Breast epithelium (tissue), 4 donors: ENCODE measurements at places on chromosomes 7 and 10. TPM values are rescaled to one million over a fixed set of nuclear protein-coding genes. Genes with fewer than 3 reads are reported as not detected.

DNA sequence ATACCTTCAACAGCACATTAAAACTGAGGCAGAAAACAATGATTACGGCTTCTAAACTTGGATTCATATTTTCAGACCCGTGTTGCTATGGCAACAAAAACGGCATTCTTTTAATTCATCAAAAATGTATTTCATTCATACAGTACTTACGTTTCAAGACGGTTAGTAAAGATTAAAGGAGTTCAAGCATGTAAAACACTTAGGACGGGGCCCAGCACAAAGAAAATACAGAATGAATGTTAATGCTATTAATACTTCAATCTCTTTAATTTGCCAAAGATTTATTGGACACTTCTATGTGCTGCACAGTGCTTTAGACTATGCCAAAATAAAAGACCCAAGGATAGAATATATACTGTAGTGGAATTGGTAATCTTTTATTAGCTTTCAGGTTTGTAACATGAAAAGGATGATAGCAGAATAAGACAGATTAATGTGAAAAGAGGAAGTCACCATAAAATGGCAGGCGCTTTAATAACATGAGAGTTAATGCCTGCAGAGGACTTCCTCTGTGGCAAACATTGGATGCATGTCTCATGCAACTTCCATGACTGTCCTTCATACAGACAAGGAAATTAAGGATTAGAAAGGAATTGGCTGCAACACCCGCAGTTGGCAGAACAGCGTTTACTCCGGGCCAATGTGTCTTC lies 201.6 kb upstream of the KLF6 start:
- DNase-seq: no peak

DNA sequence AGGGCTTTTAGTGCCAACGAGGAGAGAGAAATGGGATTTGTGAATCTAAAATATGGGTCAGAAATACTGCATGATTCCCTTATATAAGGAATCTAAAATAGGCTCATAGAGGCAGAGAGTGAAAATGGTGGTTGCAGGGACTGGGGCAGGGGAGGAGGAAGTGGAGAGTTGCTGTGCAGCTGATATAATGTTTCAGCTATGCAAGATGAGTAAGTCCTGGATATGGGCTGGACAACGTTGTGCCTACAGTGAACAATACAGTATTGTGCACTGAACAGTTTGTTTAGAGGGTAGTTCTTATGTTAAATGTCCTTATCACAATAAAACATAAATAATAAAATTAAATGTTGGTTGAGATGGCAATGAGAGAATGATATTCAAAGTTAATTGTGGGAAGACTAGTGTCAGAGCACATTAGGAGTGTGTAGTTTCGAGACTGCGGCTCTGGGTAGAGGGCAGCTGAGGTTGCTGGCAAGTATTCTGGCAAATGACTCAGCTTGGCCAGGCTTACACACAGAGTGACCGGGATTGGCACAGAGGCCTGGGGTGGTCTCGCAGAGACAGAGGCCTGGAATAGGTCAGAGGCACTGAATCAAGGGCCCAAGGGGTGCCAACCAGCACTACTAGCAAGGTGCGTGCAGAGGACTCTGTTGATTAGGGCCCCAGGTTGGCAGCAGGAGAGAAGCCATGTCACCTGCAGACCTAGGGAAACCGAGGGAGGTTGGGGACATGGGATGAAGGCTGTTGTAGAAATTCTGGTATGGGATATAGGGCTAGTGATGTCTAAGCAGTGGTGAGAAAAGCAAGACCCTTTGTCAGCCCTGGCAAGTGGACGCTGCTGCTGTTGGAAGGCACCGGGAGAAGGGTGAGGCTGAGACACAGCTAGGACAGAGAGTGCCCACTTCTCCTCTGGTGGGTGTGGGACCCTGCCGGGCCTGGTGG lies 2.8 kb upstream of the DEPP1 start:
- DNase-seq: no peak

DNA sequence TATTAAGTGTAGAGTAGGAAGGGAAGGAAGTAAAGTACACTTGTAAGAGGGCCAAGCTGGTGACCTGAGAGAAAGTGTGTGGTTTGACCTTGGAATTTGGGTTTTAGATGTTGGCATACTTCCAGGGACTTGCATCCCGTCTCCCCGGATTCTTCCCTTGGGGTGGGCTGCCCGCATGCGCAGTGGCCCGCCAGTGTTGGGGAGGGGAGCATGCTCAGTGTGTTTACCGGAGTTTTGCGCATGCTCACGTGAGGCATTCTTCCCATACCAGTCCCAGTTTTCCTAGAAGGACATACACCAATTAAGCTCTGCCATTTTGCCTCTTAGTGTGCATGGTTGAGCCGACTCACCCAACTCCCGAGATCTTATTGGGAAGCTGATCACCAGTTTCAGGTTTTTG lies 9.4 kb downstream of the PDSS1 start:
- no peak for DNase-seq

GRCh38 chr10:80421050-80421706 lies 12.8 kb downstream of the PRXL2A start:
- DNase-seq: no peak

DNA sequence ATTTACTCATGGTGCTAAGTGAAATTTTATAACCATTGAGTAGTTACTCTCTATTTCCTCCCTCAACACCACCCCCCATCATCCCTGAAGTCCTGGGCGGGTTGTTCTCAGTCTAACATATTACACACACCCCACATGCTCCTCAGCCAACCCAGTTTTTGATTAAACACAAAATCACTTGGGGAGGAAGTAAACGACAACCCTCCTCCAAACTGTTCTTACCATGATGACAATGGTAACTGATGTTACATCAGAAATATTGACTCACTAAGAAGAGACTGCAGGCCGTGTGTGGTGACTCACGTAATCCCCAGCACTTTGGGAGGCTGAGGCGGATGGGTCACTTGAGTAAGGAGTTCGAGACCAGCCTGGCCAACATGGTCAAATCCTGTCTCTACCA lies 44.2 kb downstream of the RAB11FIP2 start:
- DNase-seq: no peak

R3HCC1L gene
- 12.2 TPM for total RNA-seq

DNA sequence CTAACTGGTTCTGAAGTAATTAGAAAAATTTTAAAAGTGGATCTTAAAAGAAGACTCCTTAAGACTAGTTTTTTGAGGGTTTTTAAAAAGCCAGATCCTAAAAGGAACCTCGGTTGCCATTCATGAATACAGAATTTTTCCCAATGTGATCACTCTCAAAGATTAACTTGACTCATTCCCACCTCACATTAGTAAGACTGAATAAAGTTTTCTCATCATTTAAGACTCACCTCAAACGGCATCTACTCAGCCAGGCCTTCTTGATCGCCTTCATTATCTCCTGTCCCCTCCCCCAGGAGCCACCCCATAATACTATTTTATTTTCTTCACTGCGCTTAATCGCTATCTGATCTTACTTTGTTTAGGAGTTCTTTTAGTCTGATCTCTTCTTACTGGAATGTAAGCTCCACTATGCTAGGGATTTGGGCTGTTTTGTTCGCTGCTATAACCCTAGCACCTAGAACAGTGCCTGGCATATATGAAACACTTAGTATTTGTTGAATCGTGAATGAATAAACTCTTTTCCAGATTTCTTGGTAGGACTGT lies 55.9 kb upstream of the PCGF5 start:
- no peak for DNase-seq

DNA sequence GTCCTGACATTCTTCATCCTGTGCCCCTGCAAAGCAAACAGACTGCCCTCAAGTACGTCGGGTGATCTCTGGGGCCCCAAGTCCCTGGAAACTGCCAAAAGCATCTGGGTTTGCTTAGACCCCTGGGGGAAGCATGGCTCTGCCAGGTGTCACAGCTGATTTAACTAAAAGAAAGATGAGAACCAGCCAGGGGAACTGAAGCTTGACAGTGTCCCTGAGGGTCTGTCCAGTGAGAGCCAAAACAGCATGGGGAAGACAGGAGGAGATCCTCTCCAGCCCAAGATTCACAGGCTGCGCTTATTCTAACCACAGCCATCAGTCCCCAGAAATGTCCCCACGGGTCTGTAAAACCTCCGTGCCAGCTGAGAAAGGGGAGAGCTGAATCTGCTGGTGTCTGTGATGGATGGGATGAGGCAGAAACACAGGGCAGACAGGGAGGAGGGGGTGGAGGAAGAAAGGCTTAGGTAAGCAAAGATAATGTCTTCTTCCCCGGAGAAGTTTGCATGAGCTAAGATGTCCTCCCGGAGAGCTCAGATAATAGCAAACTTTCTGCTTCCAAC lies 21.3 kb downstream of the CCDC3 start:
- no peak for DNase-seq

GRCh38 chr7:121084748-121085336 lies 96.3 kb downstream of the CPED1 start:
- DNase-seq: no peak

UCN3 gene
- not detected for total RNA-seq

DNA sequence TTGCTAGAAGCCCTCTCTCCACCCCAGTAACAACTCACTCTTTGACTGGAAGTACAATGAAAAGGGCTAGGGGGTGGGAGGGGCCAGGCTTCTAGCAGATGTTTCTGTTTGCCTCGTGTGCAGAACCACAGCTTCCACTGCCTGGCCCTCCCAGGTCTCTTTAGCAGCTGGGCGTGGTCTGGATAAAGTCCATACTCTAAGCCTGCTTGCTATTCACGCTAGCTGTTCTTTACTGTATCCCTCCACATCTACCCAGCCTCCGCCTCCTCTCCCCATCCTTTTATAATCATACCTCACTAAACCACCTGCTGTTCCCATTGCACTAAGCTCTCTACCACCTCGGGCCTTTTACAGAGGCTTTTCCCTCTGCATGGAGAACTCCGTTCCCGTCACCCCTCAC lies 288.8 kb downstream of the CAMK1D start:
- DNase-seq: no peak

- no peak for DNase-seq
Observed at GRCh38 chr10:110681023-110681681, 37.0 kb downstream of the RBM20 start.

TCERG1L gene
- total RNA-seq: under 0.01 TPM

DNA sequence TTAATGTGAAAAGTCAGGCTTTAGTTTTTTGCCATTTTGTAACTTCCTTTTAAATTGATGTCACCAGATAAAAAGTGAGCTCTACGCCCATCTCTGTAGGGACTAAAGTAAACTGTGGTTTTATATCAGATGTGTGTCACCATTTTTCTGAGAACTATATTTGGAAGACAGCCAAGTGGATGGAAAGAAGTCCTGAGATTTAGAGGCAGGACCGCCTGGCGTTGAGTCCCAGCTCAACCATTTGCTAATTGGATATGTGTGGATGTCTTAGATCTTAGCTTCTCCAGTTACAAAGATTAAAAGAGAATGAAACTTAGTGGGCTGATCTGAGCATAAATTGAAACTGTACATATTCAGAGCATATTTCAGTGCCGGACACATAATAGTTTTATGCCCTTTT lies 691.6 kb upstream of the CELF2 start:
- no peak for DNase-seq

GRCh38 chr7:151491859-151492258 lies 27.8 kb downstream of the RHEB start:
- no peak for DNase-seq

- no peak for DNase-seq
Observed at GRCh38 chr7:114392686-114393085, 21.9 kb upstream of the FOXP2 start.

- DNase-seq: no peak
Observed at GRCh38 chr10:132155723-132156381, 30.9 kb upstream of the DPYSL4 start.

- DNase-seq: no peak
Observed at GRCh38 chr10:35130663-35131062, 4.0 kb downstream of the CREM start.

DNA sequence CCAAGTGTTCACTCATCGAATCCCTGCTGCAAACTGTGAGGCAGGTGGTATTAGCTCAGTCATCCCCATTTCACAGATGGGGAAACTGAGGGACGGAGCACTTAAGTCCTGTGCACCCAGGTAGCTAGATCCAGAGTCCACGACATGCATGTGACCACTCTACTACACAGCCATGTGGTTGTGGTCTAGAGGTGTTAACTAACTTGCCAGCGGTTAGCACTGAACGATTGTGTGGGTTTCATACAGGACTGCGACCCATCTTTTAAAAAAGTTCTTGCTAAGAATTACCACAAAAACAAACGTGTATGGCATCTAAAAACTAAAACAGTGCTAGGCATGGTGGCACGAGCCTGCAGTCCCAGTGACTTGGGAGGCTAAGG lies 16.1 kb upstream of the ABCC2 start:
- no peak for DNase-seq
